ENCODE measurements at places on chromosomes 6 and 20.
A peak's percentile ranks its signal among the peaks of the same experiment; 100 is the strongest.

- H3K27me3 ChIP-seq: peaks cover 12% of the 10 kb centered on the region
- no peak overlapping the region for H3K27ac ChIP-seq
- no peaks in the 10 kb centered on the region for H3K36me3 ChIP-seq
Observed at GRCh38 chr6:43963203-43963602, 164.0 kb downstream of the MRPL14 start.

DNA sequence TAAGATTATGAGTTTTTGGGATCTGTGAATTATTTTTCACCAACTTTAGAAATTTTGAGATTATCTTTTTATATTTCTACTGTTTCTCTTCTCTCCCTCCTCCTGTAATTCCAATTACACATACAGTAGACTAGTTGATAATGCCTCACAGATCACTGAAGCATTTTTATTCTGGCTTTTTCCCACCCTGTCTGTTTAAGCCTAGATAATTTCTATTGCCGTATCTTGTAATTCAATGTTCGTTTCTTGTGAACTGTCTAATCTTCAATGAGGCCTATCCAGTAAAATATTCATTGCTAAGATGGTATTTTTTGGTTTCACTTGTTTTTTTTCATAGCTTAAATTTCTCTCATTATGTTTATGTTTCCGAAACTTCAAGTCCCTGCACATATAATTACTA, 12.0 kb downstream of the MDN1 start:
- DNase-seq: no peak
- no peak overlapping the region for H3K27ac ChIP-seq
- no peak overlapping the region for H3K4me3 ChIP-seq

DNA sequence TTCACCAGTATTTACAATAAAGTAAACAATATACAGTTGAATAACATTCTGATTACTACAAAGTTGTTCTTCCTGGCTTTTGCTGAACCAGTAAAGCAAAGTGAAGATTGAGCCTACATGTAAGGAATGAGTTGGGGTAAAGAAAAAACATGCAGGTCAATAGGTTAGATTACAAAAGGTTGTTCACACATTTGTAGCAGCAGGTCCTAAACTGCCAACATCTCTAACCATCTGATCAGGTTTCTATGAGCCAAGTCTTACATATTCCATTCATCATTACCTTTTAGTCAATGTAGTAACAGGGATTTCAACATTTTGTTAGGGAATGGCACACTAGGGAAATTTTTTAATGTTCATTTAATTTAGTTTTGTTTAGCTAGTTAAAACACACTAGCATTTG, 9.3 kb upstream of the CALHM6 start:
- H3K27me3 ChIP-seq: no peaks in the 10 kb centered on the region
- H3K36me3 ChIP-seq: no peaks in the 10 kb centered on the region
- H3K4me3 ChIP-seq: no peak overlapping the region
- no peak overlapping the region for H3K27ac ChIP-seq

- no peak overlapping the region for H3K4me3 ChIP-seq
- no peaks in the 10 kb centered on the region for H3K36me3 ChIP-seq
- DNase-seq: no peak
- no peaks in the 10 kb centered on the region for H3K4me1 ChIP-seq
Observed at GRCh38 chr20:44433751-44434538, 41.7 kb upstream of the TTPAL start.

GRCh38 chr6:30163090-30163917, at the start of gene TRIM15:
Gene TRIM15, plus strand, starts transcription at chr6:30163546. Its CDS starts 139 bp downstream, at chr6:30163685.
- H3K27me3 ChIP-seq: peaks cover 78% of the 10 kb centered on the region
- no peak within 1 kb of the TSS for H3K4me3 ChIP-seq
- no peaks in the 10 kb centered on the region for H3K4me1 ChIP-seq
- DNase-seq: no peak

DNA sequence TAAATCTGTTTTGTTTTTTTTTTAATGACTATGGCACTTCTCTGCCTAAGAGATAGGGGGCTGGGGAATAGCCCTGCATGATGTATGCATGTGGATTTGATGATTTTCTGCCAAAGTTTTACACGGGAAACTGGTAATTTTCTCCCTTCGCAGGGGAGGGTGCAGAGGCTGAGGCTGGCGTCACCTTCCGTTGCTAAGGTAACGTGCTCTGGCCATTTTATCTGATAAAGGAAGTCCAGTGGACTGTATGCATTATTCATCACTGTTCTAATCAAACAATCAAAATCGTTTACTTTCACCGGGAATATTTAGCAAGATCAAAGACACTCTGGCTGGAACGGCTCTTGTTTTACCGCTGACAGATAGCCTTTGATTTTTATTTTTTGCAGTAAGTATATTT, 789 bp downstream of the PHACTR1 start:
- no peak for DNase-seq
- H3K4me3 ChIP-seq: no peak overlapping the region

GRCh38 chr6:139595183-139595582, 220.7 kb upstream of the CITED2 start:
- no peak overlapping the region for H3K4me3 ChIP-seq
- DNase-seq: no peak
- no peaks in the 10 kb centered on the region for H3K27me3 ChIP-seq

DNA sequence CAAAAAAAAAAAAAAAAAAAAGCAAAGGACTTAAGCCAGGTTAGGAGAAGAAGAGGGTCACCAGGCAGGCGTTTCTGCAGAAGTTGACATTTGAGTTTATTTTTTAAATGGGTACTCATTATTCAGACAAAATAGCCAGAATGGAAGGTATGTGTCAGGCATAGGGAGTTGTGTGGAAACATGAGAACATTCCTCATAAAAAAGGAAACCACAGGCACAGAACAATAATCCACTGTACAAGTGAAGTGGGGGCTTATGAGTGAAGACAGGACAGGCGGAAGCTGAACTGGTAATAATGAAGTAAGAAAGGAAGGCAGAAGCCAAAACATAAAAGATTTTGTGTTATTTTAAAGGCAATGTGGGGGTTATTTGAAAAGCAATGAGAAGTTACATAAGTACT, 104.6 kb downstream of the EPB41L2 start:
- no peak overlapping the region for H3K27ac ChIP-seq
- peaks cover 8% of the 10 kb centered on the region for H3K4me1 ChIP-seq
- H3K27me3 ChIP-seq: no peaks in the 10 kb centered on the region
- H3K4me3 ChIP-seq: no peak overlapping the region

- H3K27me3 ChIP-seq: no peaks in the 10 kb centered on the region
- H3K36me3 ChIP-seq: peaks cover 29% of the 10 kb centered on the region
- no peak for DNase-seq
- peaks cover 40% of the 10 kb centered on the region for H3K4me1 ChIP-seq
- peak overlapping the region; percentile 96 for H3K27ac ChIP-seq
Observed at GRCh38 chr20:38032585-38033329, 499 bp downstream of the TTI1 start.

DNA sequence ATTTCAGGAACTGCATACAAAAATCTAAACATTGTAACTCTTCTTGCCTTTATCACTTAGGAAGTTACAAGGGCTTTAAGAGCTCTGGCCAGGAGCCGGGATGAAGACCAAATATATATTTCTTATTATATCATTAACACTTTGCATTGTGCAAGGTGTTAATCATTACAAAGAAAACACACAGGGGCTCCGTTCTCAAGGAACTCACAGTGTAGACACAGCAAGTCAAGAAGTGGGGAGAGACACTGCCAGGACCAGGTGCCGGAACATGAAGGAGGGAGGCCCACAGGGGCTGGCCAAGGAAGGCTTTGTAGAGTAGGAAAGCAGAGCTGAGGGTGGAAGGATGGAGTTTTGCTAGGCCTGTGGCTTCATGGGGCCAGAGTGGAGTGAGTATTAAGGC, 17.4 kb downstream of the ITPR3 start:
- no peaks in the 10 kb centered on the region for H3K36me3 ChIP-seq
- H3K4me1 ChIP-seq: peaks cover 19% of the 10 kb centered on the region
- H3K4me3 ChIP-seq: no peak overlapping the region
- H3K27ac ChIP-seq: no peak overlapping the region
- no peak for DNase-seq
- H3K27me3 ChIP-seq: peaks cover 36% of the 10 kb centered on the region

DNA sequence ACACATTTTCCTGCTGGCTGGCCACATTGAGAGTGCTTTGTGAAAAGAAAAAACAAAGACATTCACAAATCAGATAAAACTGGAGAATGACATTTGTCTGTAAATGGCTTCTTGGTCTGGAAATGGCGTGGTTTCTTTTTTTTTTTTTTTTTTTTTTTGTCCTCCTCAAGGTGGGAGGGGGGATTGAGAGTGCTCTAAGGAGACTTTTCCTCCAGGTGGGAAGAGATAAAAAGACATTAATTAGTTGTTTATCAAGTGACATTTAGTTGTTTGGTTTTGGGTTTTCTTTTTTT, 40.4 kb downstream of the GNAS start:
- peak overlapping the region; percentile 98 for H3K27ac ChIP-seq
- peaks cover 2% of the 10 kb centered on the region for H3K36me3 ChIP-seq
- H3K4me1 ChIP-seq: peaks cover 53% of the 10 kb centered on the region
- H3K4me3 ChIP-seq: peak overlapping the region; percentile 93
- no peak for DNase-seq
- no peaks in the 10 kb centered on the region for H3K27me3 ChIP-seq

DNA sequence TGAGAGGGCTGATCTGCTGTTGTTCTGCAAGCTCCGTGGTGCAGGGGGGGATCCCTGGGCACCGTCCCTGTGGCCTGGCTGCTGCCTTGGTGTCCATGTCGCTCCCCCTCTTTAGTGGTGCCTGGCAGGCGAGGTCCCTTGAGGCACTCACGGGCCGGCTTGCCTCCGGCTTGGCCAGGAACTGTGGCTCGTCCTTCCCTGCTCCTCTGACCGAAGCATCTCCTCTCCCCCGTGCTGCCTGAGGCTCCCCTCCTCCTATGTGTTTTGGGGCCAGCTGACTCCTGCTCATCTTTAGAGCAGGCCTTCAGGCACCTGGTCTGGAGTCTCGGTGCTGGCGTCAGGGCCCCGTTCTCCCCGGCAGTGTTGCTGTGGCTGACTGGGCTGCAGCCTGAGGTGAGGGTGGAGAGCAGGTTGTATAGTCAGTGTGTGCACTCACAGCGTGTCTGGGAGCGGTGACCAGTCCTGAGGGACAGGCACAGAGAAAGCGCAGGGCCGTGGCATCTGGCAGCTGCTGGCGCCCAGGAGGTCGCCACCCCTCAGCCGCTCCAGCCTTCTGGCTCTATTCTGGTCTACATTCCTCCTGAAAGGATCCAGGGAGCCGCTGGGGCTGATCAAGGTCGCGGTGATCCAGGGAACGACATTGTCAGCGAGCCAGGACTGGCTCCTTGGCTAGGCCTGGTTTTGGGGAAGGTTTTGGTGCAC, 43.7 kb downstream of the PYGB start:
- H3K4me1 ChIP-seq: no peaks in the 10 kb centered on the region
- H3K27ac ChIP-seq: no peak overlapping the region
- no peak for DNase-seq
- no peak overlapping the region for H3K4me3 ChIP-seq
- H3K36me3 ChIP-seq: peaks cover 11% of the 10 kb centered on the region
- H3K27me3 ChIP-seq: no peaks in the 10 kb centered on the region

DNA sequence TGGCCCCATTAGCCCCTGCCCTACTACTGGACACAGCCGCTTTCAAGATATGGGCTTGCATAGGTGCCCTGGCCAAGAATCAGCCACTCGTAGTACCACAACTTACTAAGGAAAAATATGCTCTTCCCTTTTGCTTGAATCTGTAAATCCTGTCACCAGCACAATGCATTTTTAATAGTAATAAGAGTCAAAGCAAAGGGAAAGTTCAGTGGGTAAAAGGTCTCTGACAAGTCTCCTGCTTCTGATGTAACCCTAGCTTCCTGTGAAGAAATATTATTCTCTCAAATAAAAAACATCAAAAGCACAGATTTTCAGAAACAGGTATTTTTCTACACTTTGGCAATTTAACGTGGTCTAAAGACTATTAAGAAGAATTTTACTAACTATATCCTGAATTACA, 373.8 kb downstream of the GJA1 start:
- no peak overlapping the region for H3K27ac ChIP-seq
- DNase-seq: no peak
- H3K4me3 ChIP-seq: no peak overlapping the region
- peaks cover 14% of the 10 kb centered on the region for H3K4me1 ChIP-seq
- no peaks in the 10 kb centered on the region for H3K36me3 ChIP-seq

DNA sequence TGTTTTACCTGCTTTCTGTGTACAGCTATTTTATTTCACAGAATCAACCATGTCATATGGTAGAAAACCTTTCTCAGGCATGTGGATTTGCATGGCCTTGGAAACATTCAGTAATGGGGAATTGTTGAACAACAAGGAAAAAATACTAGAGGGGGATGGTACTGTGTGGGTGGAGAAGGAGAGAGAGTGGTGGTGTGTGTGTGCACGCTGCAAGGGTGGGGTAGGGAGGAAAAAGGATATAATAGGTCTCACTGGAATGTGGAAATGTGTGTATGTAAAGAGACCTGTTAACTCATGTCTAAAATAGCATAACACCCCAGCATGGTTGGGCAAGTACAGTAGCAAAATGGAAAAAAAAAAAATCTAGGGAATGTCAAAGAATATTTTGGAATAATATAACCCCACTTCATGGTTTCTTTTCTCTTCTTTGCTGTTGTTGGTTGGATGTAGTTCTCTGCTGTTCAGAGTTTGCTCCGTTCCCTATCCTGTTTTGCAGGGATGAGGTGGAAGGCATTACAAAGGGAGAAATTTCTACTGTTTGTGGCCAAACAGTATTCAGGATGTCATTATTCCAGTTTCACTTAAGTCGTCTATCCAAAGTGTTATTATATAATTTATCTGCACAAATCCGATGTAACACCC, 93.9 kb upstream of the CITED2 start:
- H3K36me3 ChIP-seq: no peaks in the 10 kb centered on the region
- H3K4me1 ChIP-seq: peaks cover 20% of the 10 kb centered on the region
- no peaks in the 10 kb centered on the region for H3K27me3 ChIP-seq
- H3K4me3 ChIP-seq: no peak overlapping the region
- no peak for DNase-seq

DNA sequence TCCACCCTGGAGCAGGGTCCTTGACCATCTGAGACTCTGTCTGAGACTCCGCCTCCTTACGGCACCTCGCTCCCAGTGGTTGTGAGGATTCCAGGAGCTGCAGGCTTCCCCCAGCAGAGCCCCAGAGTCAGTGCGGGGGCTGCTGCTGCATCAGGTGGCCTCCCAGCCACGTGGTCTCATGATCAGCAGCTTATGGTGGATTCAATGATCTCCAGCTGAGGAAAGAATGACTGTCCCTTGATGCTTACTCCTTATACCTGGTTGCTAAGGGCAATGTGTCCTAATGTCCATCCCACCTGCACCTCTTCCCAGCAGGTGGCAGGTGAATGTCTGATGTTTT, 40.0 kb downstream of the SLC22A1 start:
- H3K27ac ChIP-seq: no peak overlapping the region
- DNase-seq: no peak

All from mesothelial cell of epicardium (in vitro differentiated cells).